ENCODE measurements at places on chromosomes 3 and 15. TPM values are rescaled to one million over a fixed set of nuclear protein-coding genes. Genes with fewer than 3 reads are reported as not detected.

The TWF2 gene
- total RNA-seq: 154 TPM

The RAB43 gene
- total RNA-seq: 27.7 TPM

The AADAC gene
- total RNA-seq: not detected

The IQCH gene
- total RNA-seq: 1.4 TPM

The CFAP100 gene
- total RNA-seq: not detected

The GXYLT2 gene
- total RNA-seq: 0.40 TPM

The CFAP91 gene
- 0.92 TPM for total RNA-seq

The CD80 gene
- not detected for total RNA-seq

The ZPLD1 gene
- total RNA-seq: 0.07 TPM

The ESYT3 gene
- total RNA-seq: not detected

The FBXO40 gene
- under 0.01 TPM for total RNA-seq

DNA sequence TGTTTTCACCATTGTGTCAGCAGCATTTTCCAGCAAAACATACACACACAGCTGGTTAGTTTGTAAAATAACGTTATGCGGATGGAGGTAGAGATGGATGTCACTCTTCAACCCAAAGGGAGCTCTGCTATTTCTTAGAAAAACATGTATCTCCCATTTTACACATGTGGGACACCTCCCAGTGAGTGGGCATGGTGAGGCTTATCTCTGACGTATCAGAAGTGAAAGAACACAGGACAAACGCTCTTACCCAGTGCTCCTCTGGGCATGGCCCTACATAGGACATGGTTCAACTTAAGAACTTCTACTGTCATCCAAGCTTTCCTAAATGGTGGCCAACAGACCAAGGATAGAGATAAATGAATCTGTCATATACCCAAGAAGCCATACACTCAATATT is 2.1 kb downstream of the FAM240A start:
- DNase-seq: no peak

- DNase-seq: no peak
Measured at GRCh38 chr3:123907720-123908119, 23.6 kb upstream of the MYLK start.

GRCh38 chr15:28921919-28922706 is 36.3 kb downstream of the APBA2 start:
- DNase-seq: no peak

DNA sequence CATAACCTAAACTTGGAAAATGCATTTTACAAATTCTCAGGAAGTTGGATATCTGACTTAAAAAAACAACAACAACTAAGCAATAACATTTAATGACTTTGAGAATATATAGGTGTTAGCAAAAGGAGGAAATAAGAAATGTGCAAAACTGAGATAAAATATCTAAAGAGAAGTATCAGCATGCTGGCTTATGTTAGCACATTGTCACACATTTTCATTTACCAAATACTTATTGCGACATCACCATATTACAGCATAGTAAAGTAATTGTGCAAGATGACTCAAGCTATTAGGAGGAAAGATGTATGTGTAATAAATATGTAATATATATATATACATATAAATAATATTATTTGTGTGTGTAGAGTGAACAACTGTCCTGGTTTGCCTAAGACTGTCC is 9.2 kb downstream of the PTX3 start:
- DNase-seq: no peak

GRCh38 chr15:87082581-87082980 is 1002.9 kb downstream of the AGBL1 start:
- DNase-seq: no peak

- no peak for DNase-seq
Measured at GRCh38 chr3:31452495-31453106, 80.1 kb upstream of the STT3B start.

DNA sequence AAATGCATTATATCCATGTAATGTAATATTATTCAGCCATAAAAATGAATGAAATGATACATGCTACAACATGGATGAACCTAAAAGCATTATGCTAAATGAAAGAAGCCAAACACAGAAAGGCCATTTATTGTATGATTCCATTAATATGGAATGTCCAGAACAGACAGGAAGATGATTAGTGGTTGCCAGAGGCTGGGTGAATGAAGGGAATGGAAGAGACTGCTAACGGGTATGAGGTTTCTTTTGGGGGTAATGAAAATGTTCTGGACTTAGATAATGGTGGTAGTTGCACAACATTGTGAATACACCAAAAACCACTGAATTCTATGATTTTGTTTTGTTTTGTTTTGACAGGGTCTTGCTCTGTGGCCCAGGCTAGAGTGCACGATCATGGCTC is 61.6 kb upstream of the MAP4 start:
- DNase-seq: no peak

GRCh38 chr3:36686516-36686915 is 77.8 kb downstream of the DCLK3 start:
- no peak for DNase-seq

DNA sequence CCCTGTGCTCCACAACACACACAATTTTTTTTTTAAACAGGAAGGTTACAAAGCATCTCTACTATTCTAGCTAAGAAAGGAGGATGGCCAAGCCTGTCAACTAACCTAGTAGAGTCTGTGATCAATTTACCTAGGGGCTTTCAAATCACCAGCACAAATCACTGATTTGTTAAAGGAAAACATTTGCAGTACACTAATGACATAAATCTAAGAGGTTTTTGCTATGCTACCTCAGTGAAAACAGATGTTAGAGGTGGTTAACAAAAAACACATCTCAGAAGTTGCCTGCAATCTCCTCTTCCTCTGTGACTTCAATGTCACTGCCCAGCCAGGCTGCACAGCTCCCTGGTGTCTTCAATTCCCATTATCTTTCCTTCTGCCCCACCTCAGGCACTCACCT is 72.0 kb downstream of the RAD18 start:
- DNase-seq: no peak

DNA sequence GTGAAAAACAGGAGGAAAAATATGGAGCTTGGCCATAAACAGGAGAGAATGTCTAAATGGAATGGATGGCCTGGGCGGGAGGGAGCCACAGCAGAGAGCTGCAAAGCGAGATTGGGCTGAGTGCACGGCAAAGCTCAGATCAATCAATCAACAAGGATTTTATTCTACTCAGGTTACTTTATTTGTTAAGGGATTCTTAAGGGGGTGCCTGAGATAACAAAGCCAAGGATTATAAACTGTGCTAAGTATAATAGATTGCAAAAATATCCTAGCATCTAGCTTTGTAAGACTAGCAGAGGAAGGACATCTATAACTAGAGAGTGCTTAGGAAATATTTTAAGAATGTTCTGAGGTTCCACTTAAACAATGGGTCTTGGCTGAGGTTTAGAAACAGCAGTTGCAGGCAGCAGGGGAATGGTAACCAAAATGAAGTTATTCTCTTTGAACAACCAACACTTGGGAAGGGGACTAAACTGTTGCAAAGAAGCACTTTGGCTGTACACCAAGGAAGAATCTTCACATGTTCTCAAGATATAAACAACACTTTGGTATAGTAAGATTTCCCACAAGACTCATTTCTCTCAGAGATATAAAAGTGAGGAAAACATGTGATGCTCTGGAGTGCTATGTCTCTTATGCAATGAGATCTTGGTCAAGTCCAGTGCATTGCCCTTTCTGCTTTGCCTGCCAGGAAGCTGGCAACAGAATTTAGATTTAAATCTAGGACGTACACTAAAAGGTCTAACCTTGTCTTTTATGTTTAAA is 35.5 kb downstream of the TMEM212 start:
- DNase-seq: no peak

DNA sequence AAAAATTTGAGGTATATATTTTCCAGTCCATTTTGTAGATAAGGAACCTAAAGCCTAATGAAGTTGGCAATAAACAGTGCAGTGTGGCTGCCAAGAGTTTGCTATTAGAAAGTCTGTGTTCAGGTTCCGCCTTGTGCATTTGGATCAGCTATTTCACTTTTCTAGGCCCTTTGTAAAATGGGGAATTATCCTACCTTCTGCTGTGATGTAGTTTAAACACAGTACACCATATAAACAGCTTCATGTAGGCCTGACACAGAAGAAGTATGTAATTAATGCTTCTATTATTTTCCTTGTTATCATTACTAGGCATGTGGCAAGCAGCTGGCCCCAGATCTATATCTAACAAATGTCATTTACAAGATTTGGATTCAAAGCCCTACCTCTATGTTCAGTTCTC is 456.3 kb downstream of the GABRG3 start:
- no peak for DNase-seq

- no peak for DNase-seq
Measured at GRCh38 chr15:90818251-90819210, 49.9 kb upstream of the FURIN start.

- DNase-seq: no peak
Measured at GRCh38 chr15:84840741-84841429, 23.7 kb downstream of the ALPK3 start.

DNA sequence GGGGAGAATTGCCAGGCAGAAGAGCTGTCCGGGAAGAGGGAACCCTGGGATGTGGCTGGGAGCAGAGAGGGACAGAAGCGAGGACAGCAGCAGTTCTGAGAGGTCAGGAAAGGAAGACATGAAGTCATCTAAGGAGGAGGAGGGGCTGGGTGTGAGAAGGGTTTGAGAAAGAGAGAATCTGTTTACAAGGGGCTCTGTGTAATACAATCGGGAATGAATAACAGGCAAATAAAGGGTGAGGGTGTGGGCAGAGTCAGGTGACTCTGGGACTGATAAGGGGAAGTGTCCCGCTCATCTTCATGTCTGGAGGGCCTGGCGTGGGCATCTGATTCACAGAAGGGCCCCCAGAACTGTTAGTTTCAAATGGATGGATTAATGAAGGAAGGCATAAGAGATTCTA is 191.3 kb downstream of the XXYLT1 start:
- no peak for DNase-seq

- DNase-seq: no peak
Measured at GRCh38 chr3:64290864-64291263, 65.6 kb upstream of the PRICKLE2 start.

GRCh38 chr15:38627689-38628277 is 63.2 kb upstream of the RASGRP1 start:
- DNase-seq: no peak

DNA sequence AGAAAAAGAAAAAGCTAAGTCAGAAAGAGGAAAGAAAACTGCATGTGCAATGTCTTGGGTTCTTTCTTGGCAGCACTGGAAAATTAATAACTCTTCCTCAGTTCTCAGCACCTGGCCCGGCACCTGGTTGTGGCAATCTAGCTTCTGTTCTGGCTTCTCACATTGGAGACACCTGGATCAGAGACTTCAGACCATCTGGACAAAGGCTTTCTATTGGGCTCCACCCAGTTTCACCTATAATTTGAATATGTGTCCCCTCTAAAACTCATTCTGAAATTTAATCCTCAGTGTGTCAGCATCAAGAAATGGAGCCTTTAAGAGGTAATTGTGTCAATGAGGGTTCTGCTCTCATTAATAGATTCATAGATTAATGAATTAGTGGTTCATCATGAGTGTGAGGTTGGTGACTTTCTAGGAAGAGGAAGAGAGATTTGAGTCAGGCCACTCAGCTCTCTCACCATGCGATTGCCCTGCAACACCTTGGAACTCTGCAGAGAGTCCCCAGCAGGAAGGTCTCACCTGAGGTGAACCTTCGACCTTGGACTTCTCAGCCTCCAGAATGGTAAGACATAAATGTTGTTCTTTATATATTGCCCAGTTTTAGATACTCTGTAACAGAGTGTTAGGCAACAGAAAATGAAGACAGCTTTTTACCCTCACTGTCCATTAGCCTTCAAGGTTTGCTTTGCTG is 679.9 kb downstream of the NTRK3 start:
- no peak for DNase-seq

GRCh38 chr3:14821151-14821550 is 2.4 kb downstream of the FGD5 start:
- DNase-seq: no peak

- no peak for DNase-seq
Measured at GRCh38 chr3:153042088-153042487, 119.9 kb upstream of the RAP2B start.

GRCh38 chr3:4426782-4427344 is 40.2 kb downstream of the SUMF1 start:
- peak; percentile 22 for DNase-seq

All from pulmonary artery endothelial cell (primary cell).